Esophagus squamous epithelium (tissue), 5 donors: ENCODE measurements at places on chromosomes 6 and 20.

- DNase-seq, result no peak
Observed at GRCh38 chr6:162943369-162943768, 215.6 kb downstream of the PACRG start.

- no peak for DNase-seq
Observed at GRCh38 chr6:163113358-163113962, 301.1 kb upstream of the QKI start.

- no peak for DNase-seq
Observed at GRCh38 chr6:82260997-82261732, 13.6 kb upstream of the IBTK start.

GRCh38 chr6:106077881-106078280, 8.3 kb upstream of the PRDM1 start:
- DNase-seq, result no peak

DNA sequence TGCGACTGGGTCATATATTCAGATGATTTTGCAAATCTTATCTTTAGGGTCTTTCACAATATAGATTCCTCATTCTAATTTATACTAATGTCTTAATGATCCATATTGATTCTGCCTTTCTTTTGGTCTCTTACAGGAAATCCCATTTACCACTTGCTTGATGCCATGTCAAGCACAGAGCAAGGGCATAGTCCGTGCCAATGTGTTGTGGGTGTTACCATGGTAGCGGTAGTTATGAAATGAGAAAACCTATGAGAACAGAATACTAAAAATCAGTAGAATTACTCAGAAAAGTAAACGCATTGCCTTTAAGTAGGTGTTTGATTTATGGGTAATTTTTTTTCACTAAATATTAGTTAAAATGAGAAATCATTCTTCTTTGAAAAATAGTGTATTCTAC, 153.9 kb upstream of the RAB32 start:
- DNase-seq, result no peak

DNA sequence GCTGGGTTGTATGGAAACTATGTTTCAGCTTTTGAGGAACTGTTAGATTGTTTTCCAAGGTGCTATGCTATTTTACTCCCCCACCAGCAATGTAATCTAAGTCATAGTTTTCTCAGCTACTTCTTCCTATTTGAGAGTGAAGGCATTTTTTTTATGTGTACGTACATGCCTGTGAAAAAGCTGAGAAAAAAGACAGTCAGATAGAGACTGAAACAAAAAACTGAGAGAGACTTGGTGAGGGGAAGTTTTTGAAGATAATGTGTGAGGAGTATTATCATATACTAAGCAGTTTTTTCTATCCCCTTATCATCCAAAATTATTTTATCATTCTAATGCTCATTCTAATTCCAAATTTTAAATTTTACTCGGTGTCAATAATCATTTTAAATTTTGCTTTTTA, 780.0 kb downstream of the BCKDHB start:
- no peak for DNase-seq

DNA sequence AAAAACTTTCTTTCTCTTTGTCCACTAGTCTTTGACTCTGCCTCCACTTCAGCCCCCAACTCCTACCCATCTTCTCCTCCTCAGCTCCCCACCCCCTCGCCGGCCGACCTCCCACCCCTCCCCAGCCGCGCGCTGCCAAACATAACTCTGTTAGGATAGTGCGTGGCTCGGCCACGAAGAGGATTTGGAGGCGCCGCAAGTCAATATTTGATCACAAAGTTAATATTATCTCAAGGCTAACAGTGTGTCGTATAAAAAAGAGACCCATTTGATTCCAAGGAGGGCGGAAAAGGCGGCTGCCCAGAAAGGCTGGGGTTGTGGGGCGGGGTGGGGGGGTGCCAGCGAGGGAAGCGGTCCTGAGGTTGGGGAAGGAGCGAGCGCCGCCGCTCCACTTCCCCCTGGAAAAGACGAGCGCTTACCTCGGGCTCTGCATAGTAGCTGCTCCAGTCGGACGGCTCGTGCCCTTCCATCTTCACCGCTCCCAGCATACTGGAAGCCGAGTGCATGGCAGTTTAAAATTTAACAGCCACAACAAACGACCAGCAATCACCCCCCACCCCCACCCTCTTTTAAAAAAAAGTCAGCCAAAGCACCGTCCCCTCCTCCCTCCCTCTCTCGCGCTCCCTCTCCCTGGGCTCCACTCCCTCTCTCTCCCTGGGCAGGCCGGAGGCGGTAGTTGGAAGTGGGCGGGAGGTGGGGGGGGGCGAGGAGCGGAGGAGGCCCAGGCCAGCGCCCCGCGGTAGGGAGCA, 425 bp downstream of the FOXA2 start:
- no peak for DNase-seq
